ENCODE measurements at places on chromosomes 5 and 9.

DNA sequence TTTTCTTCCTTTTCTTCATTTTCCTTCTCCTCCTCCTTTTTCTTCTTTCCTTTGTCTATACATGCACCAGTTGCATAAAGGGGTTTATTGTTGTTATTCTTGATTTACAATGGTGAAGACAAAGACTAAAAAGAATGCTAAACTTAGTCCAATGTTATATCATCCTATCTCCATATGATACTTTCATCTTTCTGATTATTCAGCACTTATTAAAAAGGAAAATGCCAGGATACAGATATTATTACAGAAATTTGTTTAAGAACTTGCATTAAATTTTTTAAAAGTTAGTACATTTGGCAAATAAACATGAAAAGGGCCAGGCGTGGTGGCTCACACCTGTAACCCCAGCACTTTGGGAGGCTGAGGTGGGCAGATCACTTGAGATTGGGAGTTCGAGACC lies 1074.9 kb downstream of the EFNA5 start:
- no peak for DNase-seq

GRCh38 chr9:111147041-111147440 lies 108.8 kb upstream of the LPAR1 start:
- DNase-seq, result no peak

DNA sequence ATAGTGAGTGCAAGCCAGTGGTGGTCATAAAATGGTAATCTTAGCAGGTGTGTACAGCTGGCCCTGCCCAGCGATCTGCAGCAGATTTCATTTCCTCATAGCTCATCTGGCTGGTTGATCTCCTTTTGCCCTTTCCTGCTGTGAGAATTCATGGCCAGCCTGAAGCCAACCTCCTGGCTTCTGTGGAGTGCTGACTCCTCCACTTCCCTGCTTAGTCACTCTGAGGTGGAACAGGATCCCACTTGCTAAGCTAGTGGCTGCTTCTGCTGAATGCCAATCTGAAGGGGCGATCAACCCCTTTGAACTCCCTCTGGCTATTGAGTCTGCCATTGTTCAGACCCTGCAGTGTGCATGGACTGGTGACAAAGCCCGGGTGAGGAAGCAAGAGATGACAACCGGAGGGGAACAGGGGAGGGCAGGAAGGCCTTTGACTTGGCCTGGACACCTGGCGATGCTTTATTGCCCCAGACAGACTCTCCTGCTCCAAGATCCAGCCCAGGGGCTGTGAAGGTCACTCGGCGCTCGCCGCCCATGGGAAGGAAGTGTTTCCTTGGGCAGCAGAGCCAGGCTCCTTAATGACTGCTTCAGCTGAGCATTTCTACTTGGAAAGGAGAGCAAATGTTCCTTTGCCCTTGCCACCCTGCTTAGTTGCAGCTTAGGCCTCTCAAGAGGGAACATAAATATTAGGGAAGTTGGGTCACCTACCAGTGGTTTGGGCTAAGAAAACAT lies 341.1 kb downstream of the ZSWIM6 start:
- no peak for DNase-seq

- DNase-seq, result no peak
Measured at GRCh38 chr5:57137401-57137800, 36.5 kb upstream of the GPBP1 start.

Data from left lobe of liver (tissue), 2 donors.